Stimulated activated CD4-positive, alpha-beta T cell treated with anti-CD3 and anti-CD28 coated beads, Interleukin-12 subunit alpha, Interleukin-12 subunit beta, amount 100 ng/mL, for 48 hours (primary cell): ENCODE measurements at places on chromosomes 6 and 20.
A peak's percentile ranks its signal among the peaks of the same experiment; 100 is the strongest.

DNA sequence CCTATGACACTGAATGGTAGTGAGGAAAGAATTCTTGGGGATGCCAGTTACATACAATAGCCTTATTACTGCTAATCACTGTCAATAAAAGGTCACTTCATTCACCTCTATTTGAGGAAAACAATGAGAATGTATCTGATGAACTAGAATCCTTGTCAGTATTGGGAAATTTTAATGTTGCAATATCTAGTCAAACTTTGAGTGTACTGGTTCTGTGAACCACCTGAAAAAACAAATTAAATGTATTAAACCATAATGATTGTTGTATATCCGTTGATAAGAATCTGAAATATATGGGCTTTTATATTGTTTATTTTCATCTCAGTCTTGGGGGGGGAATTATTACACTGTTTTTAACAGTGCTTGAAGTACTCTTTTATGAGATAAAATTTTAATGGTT lies 10.6 kb downstream of the TAF11 start:
- DNase-seq, result no peak

- no peak for DNase-seq
Measured at GRCh38 chr6:39938773-39939654, 4.8 kb upstream of the MOCS1 start.

- DNase-seq, result peak; percentile 34
Measured at GRCh38 chr6:143059663-143060353, 881 bp upstream of the AIG1 start.

DNA sequence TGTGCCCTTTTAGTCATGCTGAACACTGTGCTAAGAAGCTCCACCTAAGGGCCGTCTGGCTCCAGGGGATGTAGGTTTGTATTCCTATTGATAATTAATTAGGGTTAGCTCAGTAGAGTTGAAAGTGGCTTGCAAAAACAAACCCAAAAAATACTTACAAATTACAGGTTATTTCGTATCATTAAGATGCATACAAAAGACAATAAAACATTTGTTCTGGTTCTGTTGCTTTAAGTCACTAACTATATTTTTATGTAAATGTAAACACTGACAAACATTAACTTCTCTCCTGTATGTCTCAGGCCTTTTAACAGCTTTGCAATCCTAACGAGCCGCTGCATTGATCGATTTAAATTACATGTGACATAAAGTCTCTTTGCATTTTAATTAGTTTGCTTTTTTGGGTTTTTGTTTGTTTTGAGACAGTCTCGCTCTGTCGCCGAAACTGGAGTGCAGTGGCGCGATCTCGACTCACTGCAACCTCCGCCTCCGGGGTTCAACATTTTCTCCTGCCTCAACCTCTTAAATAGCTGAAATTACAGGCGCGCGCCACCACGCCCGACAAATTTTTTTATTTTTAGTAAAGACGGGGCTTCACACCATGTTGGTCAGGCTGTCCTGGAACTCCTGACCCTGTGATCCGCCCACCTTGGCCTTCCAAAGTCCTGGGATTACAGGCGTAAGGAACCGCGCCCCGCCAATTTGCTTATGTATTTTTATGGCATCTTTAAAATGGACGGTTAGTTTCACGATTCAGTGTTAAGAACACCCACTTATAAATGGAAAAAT lies 110.9 kb downstream of the HFE start:
- DNase-seq, result no peak

- DNase-seq, result no peak
Measured at GRCh38 chr20:37194621-37195417, 15.5 kb upstream of the MROH8 start.

DNA sequence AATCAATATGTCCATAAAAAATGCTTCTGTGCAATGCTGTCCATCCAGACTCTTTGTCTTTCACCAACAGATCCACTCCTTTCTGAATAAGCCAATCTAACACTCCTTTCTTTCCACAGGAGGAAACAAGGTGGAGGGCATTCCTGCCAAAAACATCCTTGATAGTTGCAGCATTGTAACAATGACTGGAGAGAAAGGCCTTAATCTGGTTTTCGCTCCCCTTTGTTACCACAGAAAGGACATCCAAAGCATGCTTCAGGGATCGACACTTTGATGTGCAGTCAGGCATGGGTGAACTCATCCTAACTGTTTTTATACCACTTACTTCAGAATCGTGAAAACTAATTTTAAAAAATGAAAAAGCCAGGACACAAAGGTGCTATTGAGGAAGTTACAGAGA lies 7.4 kb downstream of the IBTK start:
- no peak for DNase-seq

GRCh38 chr6:10258341-10258740 lies 156.5 kb downstream of the TFAP2A start:
- no peak for DNase-seq

DNA sequence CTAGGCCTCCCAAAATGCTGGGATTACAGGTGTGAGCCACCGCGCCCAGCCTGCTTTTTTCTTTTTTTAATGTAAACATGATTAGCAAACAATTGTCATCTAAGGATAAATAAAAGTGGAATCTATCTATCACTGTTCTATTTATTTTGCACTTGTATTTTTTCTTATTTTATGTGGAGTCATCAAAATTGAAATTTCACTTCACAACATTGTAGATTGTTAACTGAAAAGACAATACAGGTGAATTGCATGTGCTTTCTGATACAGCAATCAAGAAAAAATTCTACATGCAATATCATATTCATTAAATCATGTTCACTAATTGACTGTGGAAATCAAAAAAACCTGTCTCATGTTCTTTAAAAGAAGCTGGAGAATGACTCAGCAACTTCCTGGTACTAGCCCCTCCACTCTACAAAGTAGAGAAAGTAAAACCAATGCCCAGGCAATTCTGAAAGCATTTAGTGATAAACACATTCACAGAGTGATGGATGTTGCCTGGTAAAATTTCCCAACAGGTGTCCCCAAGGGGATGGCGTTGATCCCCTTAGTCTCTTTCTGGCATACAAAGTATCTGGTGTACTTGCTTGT lies 10.7 kb upstream of the RFX6 start:
- DNase-seq, result no peak
